Stimulated activated CD4-positive, alpha-beta T cell treated with anti-CD3 and anti-CD28 coated beads, TNF-alpha, amount 100 ng/mL, for 48 hours (primary cell): ENCODE measurements at places on chromosomes 11 and 22.

GRCh38 chr11:123354371-123354975 lies 75.6 kb upstream of the GRAMD1B start:
- no peak for DNase-seq

DNA sequence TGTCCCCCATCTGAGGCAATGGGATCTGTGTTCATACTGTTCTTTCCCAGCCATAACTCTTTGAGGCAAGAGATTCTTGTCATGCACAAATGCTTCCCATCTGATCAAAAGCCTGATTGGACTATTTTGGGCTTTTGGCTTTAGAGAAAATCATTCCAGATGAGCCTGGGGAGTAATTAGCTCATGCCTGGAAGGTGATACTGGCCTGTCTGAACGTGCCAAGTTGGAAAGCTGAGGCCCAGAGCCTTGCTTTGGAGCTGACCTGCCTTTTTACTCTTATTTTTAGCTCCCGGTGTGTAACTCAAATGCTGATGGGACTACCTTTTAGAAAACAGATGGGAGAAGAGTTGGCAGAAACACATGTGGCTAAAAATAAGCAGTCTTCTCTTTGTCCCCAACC lies 105.0 kb downstream of the DBX1 start:
- DNase-seq: no peak

DNA sequence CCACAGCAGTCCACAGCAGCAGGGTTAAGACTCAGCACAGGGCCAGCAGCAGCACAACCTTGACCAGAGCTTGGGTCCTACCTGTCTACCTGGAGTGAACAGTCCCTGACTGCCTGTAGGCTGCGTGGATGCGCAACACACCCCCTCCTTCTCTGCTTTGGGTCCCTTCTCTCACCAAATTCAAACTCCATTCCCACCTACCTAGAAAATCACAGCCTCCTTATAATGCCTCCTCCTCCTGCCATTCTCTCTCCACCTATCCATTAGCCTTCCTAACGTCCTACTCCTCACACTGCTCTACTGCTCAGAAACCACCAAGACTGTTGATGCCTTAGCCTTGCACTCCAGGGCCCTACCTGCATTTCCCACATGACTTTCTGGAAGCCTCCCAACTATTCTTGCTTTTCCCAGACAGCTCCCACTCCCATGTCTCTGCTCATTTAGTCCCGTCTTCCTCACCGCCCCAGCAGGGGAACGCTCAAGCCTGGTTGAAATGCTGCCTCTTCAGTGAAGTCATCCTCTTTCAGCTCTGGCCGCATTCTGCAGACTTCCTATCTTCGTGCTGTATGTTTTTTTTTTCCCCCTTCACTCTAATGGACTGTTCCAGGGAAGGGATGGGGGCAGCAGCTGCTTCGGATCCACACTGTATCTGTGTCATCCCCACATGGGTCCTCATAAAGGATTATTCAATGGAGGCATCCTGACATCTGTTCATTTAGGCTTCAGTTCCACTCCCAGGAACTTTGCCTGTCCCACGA lies 3.3 kb downstream of the IL18BP start:
- DNase-seq: no peak

- DNase-seq: no peak
Measured at GRCh38 chr11:34176751-34177209, 71.4 kb downstream of the NAT10 start.

DNA sequence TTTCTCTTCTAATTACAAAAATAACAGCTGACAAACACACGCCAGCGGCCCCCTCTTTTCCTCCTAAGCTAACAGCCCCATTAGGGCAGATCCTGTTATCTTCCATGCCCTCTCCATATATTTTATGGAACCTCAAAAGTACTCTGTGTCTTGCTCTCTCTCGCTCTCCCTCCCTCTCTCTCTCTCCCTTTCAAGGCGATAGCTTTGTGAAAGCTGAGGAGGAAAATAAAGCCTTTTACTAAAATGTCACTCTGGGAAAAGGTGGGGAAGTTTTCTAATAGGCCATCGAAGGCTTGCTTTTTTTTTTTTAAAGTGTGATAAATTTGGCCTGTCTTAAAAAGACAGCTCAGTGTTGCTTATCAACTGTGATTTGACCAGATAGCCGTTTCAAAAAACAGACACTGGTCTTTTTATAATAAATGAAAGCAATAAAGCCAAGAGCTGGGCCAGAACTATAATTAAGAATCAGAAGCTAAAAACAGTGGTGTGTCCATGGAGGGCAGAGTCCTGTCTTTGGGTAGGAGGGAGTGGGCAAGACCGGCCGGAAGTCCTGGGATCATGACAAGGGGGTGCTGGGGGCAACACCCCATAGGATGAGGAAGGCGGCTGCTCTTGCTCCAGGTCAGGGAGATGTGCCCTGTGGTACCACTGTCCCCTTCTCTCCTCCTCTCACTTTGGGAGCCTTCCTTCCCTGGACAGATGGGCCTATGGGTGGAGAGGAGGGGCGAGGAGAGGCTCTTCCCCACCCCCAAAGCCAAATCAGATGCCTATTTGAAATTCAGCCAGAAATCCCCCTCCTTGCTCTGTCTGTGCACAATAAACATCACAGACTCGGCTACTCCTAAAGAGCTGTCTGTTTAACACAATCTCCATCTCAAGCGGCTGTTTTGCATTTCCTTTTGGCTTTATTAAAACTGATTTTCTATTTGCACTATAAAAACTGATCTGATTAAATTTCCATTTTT lies 267.2 kb downstream of the BUD13 start:
- DNase-seq: no peak

GRCh38 chr11:74608431-74608830 lies 16.0 kb downstream of the POLD3 start:
- no peak for DNase-seq

GRCh38 chr11:116874251-116874650 lies 36.8 kb upstream of the APOA1 start:
- no peak for DNase-seq

DNA sequence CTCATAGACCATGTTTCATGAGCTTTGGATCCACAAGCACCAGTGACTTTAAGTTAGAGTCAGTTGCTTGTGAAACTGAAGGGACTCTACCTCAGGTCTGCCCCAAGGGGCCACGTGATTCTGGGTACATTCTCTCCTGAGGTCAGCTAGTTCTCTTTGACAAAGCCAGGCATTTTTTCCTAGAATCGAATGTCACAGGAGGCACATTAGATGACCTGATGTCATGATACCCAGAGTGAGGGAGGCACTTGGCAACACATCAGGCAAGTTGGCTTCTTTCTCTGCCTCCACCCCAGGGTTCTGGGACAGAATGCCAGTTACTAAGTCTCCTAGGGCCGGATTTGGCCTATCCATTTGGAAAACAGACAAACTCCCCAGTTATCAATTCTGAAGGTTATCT lies 93.0 kb downstream of the APIP start:
- no peak for DNase-seq

DNA sequence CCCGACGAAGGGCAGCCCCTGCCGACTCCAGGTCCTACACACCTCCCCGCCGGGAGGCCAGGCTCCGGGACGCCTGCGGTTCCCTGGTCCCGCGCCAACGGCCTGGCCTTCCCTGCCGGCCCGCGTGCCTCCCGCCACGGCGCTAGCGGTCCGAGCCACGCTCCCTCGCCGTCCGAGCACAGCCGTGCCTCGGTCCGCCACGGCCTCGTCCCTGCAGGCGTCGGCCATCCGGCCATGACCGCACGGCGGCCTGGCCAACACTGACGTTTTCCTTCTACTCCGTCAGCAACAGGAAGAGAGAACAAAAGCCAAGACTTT lies 532 bp downstream of the EIF4G2 start:
- peak; percentile 2 for DNase-seq

DNA sequence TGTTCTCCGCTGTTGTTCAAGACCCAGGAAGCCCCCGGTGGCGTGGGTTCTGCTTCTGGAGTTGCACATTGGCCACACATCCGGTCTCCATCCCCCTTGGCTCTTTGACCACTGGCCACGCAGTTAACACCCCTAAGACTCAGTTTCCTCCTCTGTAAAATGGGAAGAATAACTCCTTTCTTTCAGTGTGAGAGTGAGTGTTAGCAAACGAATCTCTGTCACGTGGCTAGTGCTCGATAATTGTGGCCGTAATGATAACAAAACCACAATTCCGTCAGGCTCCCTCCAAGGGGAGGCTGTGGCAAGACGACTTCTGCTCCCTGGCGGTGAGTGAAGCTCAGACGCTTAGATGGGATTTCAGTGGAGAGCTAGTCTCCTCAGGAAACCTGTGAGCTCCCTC lies 315.2 kb upstream of the B3GAT1 start:
- DNase-seq: no peak

- DNase-seq: no peak
Measured at GRCh38 chr11:30855383-30856006, 269.3 kb upstream of the MPPED2 start.

GRCh38 chr11:108131993-108132392 lies 10.6 kb downstream of the ACAT1 start:
- no peak for DNase-seq

DNA sequence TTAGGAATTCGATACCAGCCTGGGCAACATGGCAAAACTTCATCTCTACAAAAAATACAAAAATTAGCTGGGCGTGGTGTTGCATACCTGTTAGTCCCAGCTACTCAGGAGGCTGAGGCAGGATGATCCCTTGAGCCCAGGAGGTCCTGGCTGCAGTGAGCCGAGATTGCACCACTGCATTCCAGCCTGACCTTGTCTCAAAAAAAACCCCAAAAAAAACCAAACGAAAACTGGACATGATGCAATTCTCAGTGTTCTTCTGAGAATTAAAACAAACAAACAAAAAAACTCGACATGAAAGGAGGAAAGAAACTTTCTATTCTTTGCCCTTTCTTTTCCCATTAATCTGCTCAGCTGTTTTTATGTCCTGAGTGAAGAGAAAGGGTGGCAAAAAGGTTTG lies 7.4 kb downstream of the MED17 start:
- no peak for DNase-seq

- DNase-seq: no peak
Measured at GRCh38 chr11:108945341-108945740, 280.5 kb downstream of the DDX10 start.

DNA sequence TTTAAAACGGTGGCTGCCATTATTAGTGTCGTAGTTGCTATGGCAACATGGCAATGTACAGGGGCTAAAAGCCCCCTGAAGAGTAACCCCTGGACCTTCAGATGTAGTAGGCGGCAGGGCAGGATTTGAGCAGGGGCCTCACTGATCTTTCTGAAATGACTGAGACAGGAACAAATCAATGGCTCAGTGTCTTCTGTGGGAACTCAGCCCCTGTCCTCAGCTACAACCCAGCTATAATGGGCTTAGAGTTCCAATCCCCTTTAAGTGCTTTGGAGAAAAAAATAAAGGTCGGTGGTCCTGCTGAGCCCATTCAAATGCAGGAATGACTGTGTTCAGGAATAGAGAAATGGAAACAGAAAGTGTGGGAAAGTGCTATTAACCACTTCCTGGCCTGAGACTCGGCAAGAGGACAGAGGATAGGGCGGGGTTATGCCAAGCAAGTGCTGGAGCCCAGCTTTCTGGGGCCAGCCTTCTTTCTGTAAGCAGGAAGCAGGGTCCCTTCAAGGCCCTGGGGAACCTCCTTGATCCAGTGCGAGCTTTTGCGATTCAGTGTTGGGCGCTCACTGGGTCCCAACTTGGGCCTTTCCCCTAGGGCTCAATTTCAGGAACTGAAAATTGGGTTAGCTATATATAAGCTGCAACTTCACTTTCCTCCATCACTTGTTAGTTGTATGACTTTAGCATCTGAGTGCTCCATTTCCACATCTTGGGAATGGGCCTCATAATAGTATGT lies 6.1 kb upstream of the CD82 start:
- no peak for DNase-seq

- DNase-seq: no peak
Measured at GRCh38 chr11:17352950-17353820, 1.6 kb downstream of the NCR3LG1 start.

DNA sequence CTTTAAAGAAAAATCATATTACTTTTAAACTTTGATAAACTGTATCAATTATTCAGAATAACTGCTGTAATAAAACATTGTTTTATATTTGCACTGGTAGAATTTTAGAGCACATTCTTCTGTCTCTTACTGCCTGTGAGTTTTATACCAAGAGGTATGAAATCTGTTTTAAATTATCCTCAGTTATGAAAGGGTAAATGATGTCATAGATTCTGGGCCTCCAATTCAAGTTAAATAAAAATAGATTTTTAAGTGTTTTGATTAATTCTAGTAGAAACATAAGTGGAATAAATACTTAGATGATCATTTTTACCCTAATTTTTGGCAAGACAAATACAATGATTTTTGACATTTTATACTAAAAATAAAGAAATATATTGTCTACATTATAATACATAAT lies 93.0 kb downstream of the GUCY1A2 start:
- DNase-seq: no peak

GRCh38 chr11:10599388-10600175 lies 31.1 kb upstream of the LYVE1 start:
- DNase-seq: no peak

DNA sequence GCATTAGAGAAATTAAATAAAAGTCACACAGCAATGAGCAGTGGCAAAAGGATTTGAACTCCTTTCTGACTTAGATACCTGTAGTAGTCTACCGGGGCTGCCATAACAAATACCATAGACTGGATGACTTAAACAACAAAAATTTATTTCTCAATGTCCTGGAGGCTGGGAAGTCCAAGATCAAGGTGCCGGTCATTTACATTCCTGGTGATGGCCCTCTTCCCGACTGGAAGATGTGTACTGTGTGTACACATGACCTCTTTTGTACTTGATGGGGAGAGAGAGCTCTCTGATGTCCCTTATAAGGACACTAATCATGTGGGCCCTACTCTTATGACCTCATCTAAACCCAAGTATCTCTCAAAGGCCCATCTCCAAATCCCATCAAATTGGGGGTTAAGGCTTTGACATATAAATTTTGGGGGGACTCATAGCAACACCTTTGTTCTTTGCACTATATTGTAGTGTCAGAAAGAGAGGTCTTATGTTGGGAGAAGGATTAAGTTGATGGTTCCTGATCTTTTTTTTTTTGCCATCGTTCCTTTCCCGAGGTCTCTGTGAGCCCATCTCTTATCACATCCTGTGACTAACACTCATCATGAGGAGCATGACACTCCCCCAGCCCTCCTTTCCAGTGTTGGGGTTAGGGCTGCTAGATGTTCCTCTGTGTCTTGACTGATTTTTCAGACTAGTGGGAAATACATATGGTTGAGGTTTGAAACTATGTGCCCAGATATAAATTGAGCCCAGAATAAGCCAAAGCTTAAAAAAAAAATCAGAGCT lies 104.3 kb downstream of the TRAF6 start:
- no peak for DNase-seq

DNA sequence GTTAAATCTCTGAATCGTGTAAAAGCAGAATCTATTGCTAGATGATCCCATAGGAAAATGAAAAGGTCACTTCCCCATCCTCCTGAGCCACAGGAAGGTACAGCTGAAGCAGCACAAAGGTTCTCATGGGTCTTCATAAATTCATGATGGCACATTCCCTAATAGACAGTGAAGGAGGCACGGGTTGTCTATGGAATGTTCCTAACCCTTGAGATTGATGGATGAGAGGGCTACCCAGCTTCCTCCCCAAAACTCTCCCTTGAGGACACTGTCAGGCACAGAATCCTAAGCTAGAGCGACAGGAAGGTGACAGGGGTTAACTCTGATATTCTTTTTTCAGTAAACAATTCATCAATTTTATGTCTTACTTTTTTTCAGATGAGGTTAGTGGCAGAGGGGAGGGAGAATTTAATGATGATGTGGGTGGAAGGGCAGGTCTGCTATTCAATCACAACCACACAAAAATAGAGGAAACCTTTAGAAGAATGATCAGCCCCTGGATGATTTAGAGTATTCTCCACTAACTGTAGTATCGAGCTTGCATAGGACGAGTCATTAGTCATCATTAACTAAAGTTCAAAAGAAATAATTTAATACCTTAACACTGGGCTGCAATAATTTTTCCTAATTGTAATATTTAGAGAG lies 33.1 kb downstream of the SEZ6L start:
- DNase-seq: no peak
